Amniotic epithelial cell (primary cell): ENCODE measurements at places on chromosomes 4 and X.

DNA sequence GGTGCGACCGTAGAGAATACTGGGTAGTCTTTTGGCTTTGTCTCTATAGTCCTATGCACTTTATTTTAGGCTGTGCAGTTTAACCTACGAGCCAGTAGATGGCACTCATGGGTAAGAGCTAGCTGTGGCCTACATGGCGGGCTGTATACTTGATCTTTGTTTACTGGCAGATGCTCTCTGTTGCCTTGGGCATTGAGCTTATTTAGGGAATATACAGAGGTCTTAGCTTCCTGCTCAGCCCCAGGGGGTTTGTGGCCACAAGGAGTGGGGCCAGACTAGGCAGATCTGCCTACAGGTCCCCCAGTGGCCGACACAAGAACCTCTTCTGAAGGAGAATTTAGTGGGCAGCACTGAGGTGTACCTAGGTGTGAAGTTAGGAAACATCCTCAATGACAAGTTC lies 227.6 kb upstream of the HDX start:
- DNase-seq: peak; percentile 31

DNA sequence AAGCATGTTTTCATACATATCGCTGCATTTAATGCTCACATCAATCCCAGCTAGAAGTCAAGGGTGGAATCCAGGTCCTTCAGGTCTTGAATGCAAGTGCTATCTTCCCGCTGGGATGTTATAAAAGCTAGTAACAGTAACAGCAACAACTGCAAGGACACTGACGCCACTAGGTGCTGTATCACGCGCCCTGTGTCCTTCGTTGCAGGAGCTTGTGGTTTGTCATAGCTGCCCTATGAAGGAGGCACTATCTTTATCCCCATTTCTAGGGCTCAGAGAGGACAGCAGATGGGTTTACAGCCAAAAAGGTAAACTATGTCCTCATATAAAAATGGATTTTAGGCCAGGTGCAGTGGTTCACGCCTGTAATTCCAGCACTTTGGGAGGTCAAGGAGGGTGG lies 202.9 kb downstream of the NSUN7 start:
- DNase-seq: no peak

DNA sequence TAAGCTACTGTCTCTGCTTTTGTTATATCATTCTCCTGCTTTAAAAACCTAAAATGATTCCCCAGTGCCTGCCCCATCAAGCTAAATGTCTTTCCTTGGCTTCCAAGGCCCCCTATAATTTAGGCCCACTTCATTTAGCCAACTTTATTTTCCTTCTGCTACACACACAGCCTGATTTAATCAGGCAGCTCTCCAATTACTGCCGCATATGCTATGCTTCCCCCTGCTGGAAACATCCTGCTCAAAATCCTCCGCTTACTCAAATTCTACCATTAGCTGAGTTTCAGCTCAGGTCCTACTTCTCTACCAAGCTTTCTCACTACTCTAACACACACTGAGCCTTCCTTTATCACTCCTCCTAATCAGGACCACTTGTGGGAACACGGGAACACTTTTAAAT lies 17.0 kb downstream of the LAMP2 start:
- peak; percentile 37 for DNase-seq

DNA sequence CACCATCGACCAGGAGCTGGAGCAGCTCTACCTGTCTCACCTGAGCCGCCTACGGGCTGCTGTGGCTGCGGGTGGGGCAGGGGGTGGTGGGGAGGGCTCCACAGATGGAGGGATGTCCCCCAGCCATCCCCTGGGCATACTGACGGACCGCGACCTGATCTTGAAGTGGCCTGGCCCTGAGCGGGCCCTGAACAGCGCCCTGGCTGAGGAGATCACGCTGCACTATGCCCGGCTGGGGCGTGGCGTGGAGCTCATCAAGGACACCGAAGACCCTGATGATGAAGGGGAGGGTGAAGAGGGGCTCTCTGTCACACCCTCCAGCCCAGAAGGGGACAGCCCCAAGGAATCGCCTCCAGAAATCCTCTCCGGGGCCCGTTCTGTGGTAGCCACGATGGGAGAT lies 16.5 kb downstream of the PPP1R3F start:
- DNase-seq: no peak

GRCh38 chr4:53805291-53805690 lies 214.0 kb upstream of the LNX1 start:
- no peak for DNase-seq

DNA sequence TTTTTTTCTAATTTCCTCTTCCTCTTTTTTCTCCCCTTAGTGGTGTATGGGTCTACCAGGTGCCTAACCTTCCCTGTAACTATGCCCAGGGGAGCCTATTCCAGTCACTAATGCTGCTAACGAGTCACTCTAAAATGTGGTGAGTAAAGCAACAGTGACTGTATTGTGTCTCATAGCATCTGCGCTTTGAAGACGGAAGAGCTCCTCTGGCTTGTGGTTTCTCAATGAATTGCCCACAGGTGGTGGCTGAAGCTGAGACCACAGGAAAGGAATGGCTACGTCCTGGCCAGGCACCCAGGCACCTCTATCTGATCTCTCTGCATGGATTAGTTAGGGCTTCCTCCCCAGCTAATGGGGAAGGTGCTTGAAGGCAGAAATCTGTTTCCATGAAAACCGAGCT lies 763.5 kb upstream of the FRG1 start:
- no peak for DNase-seq

DNA sequence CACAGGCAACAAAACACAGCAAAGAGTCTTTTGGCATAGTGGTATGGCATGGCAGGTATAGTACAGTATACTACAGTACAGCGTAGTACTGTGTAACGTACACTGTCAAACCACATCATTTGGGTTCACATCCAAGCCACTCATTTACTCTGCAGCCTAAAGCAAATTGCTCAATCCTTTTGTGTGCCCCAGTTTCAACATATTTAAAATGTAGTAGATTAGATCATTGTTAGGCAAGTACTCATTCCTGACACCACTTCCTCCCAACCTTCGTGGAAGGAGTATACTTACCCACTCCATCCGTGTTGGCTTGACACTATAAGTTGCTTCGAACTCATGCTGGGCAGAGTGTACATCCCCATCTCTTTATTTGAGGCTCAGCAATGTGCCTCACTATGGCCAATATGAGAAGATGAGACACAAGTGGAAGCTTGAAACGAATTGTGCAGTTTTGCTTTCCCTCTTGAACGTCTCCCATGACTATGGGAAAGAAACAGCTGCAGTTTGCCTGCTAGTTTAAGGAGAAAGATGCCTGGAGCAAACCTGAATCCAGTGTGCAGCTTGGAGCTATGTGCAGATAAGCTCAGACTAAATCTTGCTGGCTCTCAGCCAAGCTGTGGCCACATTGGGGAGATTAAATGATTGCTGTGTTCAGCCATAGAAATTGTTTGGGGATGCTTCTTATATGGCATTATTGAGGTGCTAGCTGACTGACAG lies 85.7 kb upstream of the TBL1X start:
- DNase-seq: peak; percentile 85

- no peak for DNase-seq
These were observed 215.4 kb downstream of the IL1RAPL1 start for GRCh38 chrX:28802625-28803024.

DNA sequence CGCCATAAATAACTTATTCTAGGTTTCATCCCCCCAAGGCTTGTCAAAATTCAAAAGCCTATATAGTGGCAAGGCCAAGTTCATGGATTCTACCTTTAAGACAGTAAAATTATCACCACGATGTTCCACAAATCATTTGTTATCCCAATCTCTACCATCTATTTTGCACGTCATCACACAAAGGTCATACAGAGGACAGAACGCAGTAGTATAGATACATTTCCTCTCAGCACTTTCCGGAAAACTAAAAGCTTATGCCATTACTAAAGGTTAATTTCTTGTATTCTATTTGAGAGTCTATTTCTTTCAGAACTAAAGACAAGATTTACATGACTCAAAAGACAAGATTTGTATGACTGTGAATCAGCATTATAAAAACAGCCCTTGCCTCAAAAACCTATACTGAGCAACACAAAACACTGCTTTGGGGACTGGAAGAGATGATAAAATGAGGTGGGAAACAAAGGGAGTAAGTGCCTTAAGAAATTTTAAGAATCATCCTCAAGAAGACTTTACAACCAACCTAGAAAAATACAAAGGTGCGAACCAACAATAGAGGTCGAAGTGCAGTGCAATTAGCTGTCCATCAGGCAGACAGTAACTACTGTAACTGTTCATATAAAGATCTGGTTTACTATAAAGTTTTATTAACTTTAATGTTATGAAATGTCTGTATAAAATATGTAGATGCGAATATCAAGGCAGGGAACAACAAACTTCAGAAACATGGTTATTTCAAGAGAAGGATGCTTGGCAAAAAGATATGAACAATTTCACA lies 7.6 kb downstream of the UBE2D3 start:
- peak; percentile 31 for DNase-seq

GRCh38 chrX:85052636-85053343 lies 49.1 kb downstream of the APOOL start:
- DNase-seq: peak; percentile 75

DNA sequence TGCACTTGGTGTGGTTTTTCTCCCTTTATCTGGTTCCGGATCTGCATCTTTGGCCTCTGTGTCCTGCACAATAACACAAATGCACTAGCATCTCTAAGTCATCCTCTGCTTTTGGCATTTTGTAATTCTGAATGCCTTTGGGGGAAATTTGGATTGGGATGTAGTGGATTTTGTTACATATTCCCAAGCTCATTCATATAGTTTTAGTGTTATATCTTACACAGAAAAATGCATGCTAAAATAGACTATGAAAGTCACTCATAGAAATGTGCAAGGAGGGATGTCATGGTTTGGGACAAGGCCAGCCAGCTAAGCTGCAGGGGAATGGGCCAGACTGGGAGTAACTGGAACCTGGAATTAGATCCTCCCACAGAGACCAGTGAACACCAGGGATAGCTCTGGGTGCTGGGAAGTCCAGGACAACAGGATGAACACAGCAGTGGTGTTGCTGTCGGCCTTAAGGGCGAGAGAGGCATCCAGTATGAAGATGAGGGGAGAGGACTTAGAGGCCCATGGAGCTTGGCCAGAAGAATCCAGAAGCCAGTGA lies 20.1 kb downstream of the ENPP6 start:
- no peak for DNase-seq

GRCh38 chr4:15001248-15001868 lies 923 bp upstream of the CPEB2 start:
- peak; percentile 92 for DNase-seq

DNA sequence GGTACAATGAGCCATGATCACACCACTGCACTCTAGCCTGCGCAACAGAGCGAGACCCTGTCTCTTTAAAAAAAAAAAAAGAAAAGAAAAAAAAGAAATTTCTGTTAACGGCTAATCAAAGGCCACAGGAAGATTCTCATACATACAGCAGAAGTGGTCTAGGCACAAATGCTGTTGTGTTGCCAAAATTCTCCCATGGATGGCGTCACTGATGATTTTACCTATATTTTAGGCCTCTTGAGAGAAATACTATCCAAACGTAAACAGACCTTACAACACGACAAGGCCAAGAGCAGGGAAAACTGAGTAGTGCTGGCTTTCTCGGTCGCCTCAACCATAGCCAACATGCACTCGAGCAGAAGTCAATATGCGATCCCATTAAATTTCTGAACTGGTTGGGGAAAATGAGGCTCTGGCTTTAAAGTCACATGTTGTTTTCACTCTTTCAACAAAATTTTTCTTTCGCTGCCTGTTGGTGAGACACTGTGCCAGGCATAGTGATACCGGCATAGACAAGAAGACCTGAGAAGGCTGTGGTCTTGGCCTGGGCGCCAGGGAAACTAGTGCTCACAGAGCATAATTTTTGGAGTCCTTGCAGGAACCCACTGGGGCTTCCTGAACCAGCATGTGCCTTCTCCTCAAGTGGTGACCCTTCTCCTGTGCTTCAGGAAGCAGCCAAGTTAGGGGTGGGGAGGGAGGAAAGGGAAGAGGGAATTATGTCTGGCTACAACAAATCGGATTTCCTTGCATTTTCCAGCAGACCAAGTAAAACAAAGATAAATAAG lies 20.6 kb downstream of the SH3KBP1 start:
- no peak for DNase-seq

- no peak for DNase-seq
These were observed 50.8 kb downstream of the ANXA3 start for GRCh38 chr4:78602334-78602733.

- no peak for DNase-seq
These were observed 260.5 kb downstream of the MAPK10 start for GRCh38 chr4:86099348-86099747.

GRCh38 chrX:65610481-65610880 lies 57.0 kb upstream of the MSN start:
- DNase-seq: no peak

GRCh38 chr4:24845132-24845531 lies 49.8 kb downstream of the SOD3 start:
- DNase-seq: no peak

- DNase-seq: no peak
These were observed 1113.1 kb downstream of the FAT4 start for GRCh38 chr4:126427853-126428252.

GRCh38 chr4:41358647-41359421 lies 102.1 kb downstream of the UCHL1 start:
- no peak for DNase-seq

DNA sequence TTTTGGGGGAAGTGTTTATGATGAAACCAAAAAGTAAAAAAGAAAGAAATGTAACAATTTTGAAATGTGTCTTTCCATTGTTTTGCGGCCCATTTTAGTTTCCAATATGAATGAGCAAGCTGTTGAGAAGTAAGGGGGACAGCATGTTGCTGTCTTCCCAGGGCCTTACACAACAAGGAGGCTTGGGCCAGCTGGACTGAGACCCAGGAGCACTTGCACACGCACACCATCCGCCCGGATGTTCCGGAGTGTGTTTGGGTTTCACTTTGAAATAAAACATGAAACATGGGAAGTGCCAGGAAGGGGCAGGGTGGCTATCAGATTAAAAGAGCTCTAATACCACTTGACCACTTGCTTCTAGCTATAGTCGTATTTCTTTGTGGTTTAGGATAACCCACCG lies 144.4 kb downstream of the NHS start:
- no peak for DNase-seq

- DNase-seq: no peak
These were observed at the start of gene GPR101 for GRCh38 chrX:137033774-137034507. Gene GPR101 (minus strand): TSS chrX:137033995. CDS start chrX:137031674, 2,321 bp downstream.

GRCh38 chrX:27860337-27860736 lies 52.5 kb downstream of the MAGEB10 start:
- DNase-seq: no peak

DNA sequence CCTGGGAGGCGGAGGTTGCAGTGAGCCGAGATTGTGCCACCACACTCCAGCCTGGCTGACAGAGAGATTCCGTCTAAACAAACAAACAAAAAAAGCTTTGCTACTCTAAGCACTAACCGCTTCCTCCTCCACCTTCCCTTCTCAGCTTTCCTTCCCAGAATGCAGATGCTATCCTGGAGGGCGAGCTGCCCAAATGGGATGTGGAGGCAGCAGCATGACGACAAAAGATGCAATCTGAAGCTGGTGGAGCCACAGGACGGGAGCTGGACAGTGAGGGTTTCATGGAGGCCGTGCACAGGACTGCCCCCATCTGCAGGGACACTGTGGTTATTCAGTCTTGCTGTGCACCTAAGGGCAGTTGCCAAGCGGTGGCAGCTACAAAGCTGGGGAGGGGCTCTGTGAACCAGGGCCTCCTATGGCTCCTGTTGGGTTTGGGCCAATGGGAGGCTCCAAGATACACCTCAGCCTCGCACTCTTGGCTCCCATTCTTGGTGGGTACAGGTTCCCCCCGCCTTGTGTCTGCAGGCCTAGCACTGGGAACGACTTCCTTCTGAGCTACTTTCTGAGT lies 47.4 kb downstream of the WDR1 start:
- DNase-seq: no peak
